NCI-H345 (cell line): ENCODE measurements at places on chromosomes 6 and 20.

DNA sequence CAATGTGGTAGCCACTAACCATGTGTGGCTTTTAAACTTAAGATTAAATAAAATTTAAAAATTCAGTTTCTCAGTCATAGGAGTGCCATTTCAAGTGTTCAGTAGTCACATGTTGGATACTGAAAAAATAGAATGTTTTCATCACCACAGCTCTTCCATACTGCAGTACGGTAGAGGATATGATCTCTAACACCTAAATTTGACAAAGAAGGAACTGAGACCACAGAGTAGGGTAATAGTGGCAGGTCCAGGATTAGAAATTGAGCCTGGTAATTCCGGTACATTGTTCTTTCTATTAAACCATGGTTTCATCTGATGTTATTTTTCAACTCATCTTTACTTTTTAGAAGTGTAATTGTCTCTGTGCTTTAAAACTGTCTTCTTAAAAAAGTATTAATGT lies 104.0 kb downstream of the CD2AP start:
- no peak for DNase-seq

GRCh38 chr6:138275976-138276375 lies 57.7 kb upstream of the PBOV1 start:
- no peak for DNase-seq

- no peak for DNase-seq
Observed at GRCh38 chr20:16601047-16601446, 27.8 kb upstream of the KIF16B start.

DNA sequence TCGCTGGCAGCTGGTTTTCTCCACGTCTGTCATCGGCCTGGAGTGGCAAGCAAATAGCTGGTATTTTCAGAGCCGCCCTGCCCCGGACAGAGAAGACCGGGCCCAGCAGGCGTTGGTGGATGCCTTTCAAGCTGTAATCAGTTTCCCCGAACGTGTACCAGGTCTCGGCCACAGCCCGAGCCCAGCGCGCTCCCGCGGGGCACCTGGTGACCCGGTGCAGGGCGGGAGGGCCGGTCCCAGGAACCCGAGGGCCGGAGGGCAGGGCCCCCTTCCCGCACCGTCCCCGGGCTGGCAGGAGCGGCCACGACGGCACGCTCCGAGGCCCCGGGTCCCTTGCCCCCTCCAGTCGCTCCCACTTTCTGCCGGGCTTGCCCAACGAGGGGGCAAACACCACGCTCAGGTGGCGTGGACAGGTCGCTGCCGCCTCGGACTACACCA lies 348 bp upstream of the PYGB start:
- DNase-seq: peak; percentile 79

DNA sequence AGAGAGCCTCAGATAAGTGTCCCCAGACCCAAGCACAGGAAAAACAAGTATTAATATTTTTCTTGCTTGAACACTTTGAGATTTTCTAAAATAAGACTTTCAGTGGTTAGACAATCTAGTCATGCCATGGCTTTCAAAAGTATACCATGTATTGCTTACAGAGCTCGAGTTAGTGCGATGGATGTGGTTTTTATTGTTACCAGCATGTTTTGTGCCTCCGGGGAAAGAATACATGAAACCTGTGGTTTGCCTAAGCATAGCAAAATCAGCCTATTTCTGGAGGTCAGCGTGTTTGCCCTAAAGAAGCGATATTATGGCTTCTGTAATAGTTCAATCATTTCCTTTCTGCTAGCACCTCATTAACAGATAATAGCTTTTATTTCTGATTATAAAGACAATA lies 21.6 kb downstream of the RIN2 start:
- DNase-seq: no peak

DNA sequence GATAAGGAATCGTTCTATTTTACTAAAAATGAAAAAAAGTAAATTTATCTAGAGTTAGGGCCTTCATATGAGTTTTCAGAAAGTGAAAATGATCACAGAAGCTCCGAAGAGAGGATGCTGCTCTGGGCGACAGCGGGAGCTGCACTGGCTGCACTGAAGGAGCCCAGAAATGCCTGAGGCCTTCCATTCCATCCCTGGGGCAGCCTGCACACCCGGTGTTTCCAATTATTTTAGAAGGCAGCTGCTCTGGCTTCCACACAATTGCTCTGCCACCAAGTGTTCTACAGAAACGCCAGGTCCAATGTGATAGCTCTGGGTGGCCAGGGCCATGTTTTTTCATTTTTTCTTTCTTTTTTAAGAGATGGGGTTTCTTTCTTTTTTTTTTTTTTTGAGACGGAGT lies 3.6 kb downstream of the DTNBP1 start:
- DNase-seq: no peak

DNA sequence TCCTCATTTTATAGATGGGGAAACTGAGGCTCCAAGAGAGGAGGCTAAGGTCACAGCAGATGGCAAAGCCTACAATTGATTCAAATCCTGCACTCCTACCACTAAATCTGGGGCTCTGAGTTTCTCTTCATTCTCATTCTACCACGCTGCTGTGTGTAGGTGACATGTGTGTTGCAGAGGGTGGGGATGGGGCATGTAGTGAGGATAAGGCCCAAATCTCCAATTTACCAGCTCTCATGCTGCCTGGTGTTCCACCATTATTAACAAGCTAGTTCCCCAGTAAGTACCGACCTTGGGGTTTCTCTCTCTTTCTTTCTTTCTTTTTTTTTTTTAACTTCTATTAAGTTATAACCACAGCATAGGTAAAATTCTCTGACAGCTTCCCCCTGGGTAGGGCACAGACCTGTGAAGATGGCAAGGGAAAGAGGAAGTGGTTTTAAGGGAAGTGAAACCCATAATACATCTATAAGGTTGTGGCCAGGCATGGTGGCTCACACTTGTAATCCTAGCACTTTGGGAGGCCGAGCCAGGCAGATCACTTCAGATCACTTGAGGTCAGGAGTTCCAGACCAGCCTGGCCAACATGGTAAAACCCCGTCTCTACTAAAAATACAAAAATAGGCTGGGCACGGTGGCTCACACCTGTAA lies 13.0 kb upstream of the MATN4 start:
- DNase-seq: no peak

- DNase-seq: no peak
Observed at GRCh38 chr20:9968015-9968414, 66.8 kb upstream of the ANKEF1 start.

DNA sequence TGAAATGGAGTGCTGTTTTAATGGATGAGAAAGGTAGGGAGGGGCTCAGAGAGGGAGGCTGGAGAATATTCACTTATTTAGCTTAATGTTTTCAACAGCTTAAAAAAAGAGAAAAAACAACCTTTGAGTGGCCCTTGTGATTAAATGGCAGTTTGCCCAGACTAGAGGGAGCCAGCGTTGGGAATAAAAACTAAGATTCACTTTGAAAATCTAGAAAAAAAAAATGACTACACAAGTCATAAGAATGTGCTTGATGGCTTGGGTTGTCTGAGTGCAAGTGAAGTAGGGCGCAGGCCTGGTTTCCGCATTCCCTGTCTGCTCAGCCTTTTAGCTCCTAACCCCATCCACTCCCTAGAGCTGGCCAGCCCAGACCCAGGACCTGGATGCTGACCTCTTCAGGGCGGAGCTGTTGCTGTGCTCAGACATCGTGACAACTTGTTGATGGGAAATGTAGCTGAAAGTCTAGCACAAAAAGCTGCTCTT lies 28.9 kb downstream of the UTRN start:
- no peak for DNase-seq

- DNase-seq: no peak
Observed at GRCh38 chr20:44803383-44803941, 6.9 kb downstream of the RIMS4 start.

DNA sequence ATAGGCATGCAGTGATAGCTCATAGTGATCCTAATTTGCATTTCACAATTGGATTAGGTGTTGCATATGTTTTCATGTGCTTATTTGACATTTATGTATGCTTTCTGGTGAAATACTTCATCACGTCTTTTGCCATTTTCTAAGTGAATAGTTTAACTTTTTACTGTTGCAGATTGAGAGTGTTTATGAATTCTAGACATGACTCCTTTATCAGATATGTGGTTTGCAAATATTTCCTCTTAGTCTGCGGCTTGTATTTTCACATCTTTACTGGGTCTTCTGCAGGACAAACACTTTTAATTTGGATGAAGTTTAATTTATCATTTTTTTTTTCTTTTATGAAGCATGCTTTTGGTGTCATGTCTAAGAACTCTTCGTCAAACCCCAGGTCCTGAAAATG lies 39.2 kb downstream of the CCN2 start:
- DNase-seq: no peak

DNA sequence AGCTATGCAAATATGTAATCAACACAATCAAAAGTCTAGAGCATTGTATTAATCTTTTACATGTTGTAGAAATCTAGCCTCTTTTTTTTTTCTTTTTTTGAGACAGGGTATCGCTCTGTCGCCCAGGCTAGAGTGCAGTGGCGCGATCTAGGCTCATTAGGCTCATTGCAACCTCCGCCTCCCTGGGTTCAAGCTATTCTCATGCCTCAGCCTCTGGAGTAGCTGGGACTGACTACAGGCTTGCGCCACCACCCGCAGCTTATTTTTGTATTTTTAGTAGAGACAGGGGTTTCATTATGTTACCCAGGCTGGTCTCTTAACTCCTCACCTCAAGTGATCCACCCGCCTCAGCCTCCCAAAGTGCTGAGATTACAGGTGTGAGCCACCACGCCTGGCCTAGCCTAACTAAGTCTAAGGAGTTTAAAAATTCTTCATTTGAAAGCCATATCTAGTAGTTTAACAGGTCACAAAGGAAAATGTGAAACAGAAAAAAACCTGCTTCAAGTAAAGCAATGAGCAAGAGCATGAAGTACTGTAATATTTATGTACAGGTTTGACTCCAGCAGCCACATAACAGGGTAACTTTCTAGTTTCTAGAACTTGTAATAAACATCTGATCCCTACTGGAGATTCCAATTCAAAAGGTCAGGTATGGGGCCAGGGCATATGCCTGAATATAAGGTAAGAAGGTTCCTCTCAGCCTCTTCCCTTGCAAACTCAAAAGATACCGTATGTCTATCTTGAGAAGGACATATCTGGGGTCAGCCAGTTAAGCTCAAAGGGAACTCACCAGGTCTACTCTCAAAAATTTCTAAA lies 4.4 kb downstream of the CPNE1 start:
- no peak for DNase-seq

- no peak for DNase-seq
Observed at GRCh38 chr20:62305149-62305764, 2.5 kb downstream of the ADRM1 start.

DNA sequence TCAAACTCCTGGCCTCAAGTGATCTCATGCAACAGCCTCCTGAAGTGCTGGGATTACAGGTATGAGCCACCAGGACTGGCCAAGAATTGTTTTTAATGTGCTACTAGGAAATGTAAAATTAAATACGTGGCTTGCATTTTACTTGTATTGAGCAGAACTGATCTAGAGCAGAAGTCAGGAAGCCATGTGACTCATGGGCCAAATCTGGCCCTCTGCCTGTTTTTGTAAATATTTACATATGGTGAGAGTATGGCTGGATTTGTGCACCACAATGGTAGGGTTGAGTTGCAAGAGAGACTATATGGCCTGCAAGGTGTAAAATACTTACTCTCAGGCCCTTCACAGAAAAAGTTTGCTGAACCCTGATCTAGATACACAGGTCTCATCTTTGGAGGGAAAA lies 75.8 kb downstream of the LAMP5 start:
- DNase-seq: peak; percentile 19

- DNase-seq: no peak
Observed at GRCh38 chr6:33581186-33581585, 1.1 kb upstream of the BAK1 start.

DNA sequence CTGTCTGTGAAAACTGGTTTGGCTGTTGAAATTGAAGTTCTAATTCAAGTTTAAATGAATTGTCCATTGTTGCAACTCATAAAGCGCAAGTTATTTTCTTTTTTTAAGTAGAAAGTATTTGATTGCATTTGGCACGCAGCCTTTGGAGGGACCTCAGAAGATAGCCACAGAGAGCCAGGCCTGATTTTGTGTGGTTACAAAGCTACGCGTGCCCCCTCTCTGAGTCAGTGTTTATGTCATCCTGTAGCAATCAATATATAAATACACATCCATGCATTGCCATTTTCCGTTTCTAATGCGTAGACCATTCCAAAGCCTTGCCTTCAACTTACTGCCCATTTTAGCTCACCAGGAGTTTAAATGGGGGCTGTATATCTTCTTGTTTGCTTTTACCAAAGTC lies 173.2 kb downstream of the TMEM242 start:
- DNase-seq: no peak

GRCh38 chr6:13355999-13356785 lies 27.9 kb upstream of the TBC1D7 start:
- no peak for DNase-seq

GRCh38 chr6:38522322-38522721 lies 117.4 kb downstream of the BTBD9 start:
- DNase-seq: no peak

DNA sequence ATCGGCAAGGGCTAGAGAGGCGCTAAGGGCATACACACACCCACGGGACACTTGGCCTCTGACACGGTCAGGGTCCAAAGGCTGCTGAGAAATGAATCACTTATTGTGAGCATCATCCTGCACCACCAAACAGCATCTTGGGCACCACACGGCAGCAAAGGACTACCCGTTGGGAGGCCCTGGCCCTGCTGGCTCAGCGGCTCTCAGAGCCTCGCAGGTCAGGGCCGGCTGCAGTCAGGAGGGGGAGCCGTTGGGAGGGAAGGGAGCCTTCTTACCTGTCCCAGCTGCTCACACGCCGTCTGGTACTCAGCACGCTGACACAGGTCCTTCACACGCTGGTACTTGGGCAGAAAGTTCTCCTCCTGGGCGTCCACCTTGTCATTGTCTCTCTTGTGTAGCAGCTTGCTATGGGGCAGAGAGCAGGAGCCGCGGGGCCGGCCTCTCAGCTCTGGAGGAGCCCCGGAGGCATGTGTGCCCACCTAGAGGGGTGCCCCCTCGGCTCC lies 109.0 kb downstream of the SULF2 start:
- no peak for DNase-seq
